Ascending aorta (tissue), 2 donors: ENCODE measurements at places on chromosomes 12 and 14. TPM values are rescaled to one million over a fixed set of nuclear protein-coding genes. Genes with fewer than 3 reads are reported as not detected.

DNA sequence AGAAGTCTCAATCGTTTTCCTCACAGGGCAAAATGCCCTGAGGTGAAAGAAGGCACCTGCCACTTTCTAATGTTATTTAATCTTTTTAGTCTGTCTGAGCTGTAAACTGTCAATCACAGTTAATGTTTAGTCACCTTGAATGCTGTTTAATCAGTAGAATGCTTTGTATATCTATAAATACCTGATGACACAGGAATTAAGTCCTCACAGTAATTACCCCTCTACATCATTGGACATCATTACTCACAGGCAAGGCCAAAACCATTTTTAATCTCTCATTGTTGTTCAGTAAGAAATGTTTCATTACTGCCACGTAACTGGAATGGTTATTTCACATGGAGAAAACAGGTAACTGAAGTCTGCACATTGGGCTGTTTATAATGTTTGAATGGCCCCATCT is 178.8 kb downstream of the EXOC5 start:
- DNase-seq: no peak

- DNase-seq: no peak
Measured at GRCh38 chr12:48000878-48001504, 3.3 kb downstream of the COL2A1 start.

TAS2R8 gene
- not detected for total RNA-seq

GRCh38 chr12:116885491-116885890 is 4.2 kb upstream of the HRK start:
- no peak for DNase-seq

LHX5 gene
- total RNA-seq: not detected

DNA sequence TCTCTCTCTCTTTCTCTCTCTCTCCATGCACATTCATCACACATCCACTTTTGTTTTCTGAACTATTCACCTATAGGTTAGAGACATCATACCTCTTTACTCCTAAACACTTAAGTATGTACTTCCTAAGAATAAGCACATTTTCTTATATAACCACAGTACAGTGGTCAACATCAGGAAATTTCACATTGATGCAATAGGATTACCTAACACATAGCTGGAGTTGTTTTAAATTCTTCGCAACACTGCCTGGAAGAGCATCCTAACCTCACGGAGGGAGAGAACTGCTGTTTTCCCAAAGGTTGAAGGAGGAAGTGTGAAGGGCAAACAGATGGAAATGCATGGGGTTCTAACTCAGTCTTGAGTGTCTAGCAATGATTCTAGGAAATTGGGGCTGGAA is 159.2 kb downstream of the SYT1 start:
- DNase-seq: no peak

- no peak for DNase-seq
Measured at GRCh38 chr12:78571953-78572352, 292.6 kb upstream of the SYT1 start.

DNA sequence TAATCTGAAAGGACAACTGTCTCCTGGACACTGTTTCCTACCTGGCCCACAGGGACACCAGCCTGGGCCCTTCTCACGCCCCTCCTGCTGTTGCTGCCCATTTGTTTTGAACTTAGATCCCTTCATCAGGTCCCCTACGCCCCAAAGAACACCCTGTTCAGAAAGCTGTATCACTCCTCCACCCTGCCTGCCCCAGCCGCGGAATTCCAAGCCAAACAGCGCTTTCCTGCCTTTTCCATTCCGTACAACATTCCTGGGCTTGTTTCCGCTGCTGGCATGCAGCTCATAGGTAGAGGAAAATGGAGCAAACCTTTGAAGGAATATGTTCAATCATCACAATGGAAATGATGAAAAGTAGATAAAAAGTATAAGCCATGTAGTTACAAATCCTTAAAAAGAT is 12.8 kb upstream of the GSG1 start:
- DNase-seq: no peak

- no peak for DNase-seq
Measured at GRCh38 chr14:24425704-24426103, 3.8 kb downstream of the CBLN3 start.

GLS2 gene
- total RNA-seq: not detected

- no peak for DNase-seq
Measured at GRCh38 chr12:89540586-89540985, 14.7 kb upstream of the POC1B start.

ABCC9 gene
- total RNA-seq: 19.8 TPM

GRCh38 chr12:131203666-131204415 is 250.1 kb downstream of the ADGRD1 start:
- no peak for DNase-seq

CHD8 gene
- total RNA-seq: 96.0 TPM

RNASE4 gene
- 23.2 TPM for total RNA-seq

GRCh38 chr12:54666008-54666407 is 17.8 kb upstream of the DCD start:
- DNase-seq: no peak

FZD10 gene
- total RNA-seq: 0.21 TPM

- no peak for DNase-seq
Measured at GRCh38 chr12:66739266-66739665, 60.4 kb upstream of the GRIP1 start.

- DNase-seq: no peak
Measured at GRCh38 chr12:99119449-99119848, 474.4 kb downstream of the APAF1 start.

DNA sequence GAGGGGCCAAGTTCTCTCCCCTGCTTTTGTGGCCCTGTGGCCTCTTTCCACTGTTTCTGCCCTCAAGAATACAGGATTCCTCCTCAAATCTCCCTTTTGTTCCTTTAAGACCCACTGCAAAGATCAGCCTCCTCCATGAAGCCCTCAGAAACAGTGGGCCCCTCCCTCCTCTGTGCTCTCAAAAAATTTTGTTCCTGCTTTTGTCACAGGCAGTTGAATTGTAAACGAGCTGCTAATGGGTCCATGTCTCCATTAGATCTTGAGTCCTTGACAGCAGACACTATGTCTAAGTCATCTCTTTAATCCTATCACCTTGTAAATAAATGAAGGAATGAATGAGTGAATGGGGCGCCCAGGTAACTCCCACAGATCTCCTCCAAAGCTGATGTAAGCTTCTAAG is 175.2 kb downstream of the ESRRB start:
- no peak for DNase-seq

GRCh38 chr14:50403419-50403818 is 6.7 kb upstream of the CDKL1 start:
- DNase-seq: no peak

ZC2HC1C gene
- not detected for total RNA-seq

MIP gene
- not detected for total RNA-seq

GRCh38 chr14:92978229-92979021 is 55.5 kb downstream of the CHGA start:
- DNase-seq: no peak
